Transverse colon (tissue), 4 donors: ENCODE measurements at places on chromosomes 3 and 15. TPM values are rescaled to one million over a fixed set of nuclear protein-coding genes. Genes with fewer than 3 reads are reported as not detected.

DNA sequence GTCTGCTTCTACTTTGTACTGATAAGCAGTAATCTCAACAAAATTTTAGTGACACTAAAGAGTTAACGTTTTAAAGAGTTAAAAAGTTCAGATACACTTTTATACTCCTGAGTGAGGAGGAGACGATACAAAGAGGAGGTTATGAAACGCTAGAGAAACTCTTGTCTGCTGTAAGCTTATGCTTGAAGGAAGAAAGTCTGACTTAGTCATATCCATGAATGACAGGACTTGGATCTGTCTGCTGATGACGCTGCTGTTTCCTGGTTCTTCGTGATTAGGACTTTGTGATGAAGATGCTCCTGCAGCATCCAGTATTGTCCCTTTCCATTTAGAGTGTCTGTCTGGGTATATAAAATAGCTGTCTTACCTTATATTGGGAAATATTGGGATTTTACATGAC, 15.8 kb downstream of the TCF12 start:
- DNase-seq: no peak

- DNase-seq: no peak
These were observed 178.7 kb downstream of the SSR3 start for GRCh38 chr3:156376199-156376598.

DNA sequence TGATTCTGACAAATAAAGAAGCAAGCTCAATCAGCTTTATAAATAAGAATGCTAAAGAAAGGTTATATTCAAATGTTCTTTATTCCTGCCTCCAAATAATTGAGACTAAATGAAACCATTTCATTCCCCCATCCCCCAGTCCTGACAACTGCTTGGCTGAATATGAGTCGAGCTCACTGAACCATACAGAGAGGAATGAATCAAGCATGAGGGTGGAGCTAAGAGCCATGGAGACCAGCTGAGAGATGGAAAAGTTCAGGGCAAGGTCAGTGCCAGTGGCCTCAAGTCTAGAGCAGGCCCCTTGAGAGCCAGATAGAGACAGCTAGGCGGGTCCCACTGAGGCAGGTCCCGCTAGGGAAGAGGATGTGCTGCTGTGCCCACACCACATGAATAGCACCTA, 188.7 kb upstream of the EIF1B start:
- DNase-seq: no peak

DNA sequence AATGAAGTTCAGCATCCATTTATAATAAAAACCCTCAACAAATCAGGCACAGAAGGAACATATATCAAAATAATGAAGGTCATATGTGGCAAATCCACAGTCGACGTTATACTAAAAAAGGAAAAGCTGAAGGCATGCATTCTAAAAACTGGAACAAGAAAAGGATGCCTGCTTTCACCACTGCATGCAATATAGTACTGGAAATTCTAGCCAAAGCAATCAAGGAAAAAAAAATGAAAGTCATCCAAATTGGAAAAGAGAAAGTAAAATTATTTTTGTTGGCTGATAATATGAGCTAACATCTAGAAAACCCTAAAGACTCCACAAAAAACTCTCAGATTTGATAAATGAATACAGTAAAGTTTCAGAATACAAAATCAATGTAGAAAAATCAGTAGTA, 1123.2 kb downstream of the TBL1XR1 start:
- DNase-seq: no peak

GRCh38 chr15:29285386-29285785, 15.8 kb upstream of the NSMCE3 start:
- no peak for DNase-seq

GRCh38 chr3:181824961-181825360, 113.2 kb downstream of the SOX2 start:
- no peak for DNase-seq

GRCh38 chr3:50525987-50526386, 22.6 kb upstream of the CACNA2D2 start:
- DNase-seq: no peak

DISP2 gene
- 9.1 TPM for total RNA-seq

SUSD5 gene
- not detected for total RNA-seq

FOXB1 gene
- not detected for total RNA-seq
